ENCODE measurements at places on chromosomes 2 and 18.

DNA sequence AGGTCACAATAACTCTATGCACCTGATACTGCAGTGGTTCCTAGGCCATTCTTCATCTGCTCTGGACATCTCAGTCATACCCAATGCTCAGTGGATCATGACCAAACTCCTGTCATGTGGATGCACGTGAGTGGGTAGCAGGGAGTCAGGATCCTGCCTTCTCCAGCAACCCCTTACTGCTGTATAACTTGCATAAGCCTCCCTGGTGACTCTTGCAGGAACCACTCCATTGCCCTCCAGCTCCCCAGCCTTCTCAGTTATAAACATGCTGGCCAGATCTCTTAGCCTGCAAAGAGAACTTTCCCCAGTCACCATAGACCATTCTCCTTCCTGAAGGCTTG is 98.6 kb upstream of the ZNF397 start:
- no peak for DNase-seq

GRCh38 chr2:134718023-134718816 is 580 bp downstream of the TMEM163 start:
- DNase-seq: peak; percentile 21

GRCh38 chr2:134570676-134571075 is 148.1 kb downstream of the TMEM163 start:
- DNase-seq: no peak

DNA sequence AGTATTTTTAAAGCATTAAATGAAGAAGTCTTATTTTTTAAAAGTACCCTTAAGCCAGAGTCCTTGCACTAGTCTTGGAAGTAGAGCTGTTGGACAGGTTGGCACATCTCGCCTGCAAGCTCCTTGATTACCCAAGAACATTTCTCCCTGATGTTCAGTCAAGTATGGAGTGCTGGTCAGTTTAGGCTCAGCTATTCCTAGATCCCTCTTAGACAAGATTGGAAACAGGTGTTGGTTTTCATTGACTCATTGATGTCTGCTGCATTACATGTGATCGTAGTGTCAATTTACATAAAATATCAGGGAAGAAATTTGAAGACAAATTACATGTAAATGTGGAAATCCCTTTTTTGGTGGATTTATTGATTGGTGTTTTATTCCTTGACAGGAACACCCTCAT is 170.4 kb downstream of the ZNF407 start:
- no peak for DNase-seq

- peak; percentile 53 for DNase-seq
Measured at GRCh38 chr18:58303363-58303762, 259.3 kb downstream of the NEDD4L start.

- no peak for DNase-seq
Measured at GRCh38 chr18:12883372-12883683, 709 bp downstream of the PTPN2 start.

- DNase-seq: no peak
Measured at GRCh38 chr18:21254576-21254975, 12.5 kb downstream of the GREB1L start.

- peak; percentile 83 for DNase-seq
Measured at GRCh38 chr18:13612196-13612997, 114.0 kb downstream of the FAM210A start.

GRCh38 chr2:232927793-232928550 is 57.9 kb downstream of the SNORC start:
- peak; percentile 28 for DNase-seq

- DNase-seq: no peak
Measured at GRCh38 chr2:96916646-96917543, 47.0 kb upstream of the SEMA4C start.
